HepG2 (cell line): ENCODE measurements at places on chromosomes 11 and 22. TPM values are rescaled to one million over a fixed set of nuclear protein-coding genes. Genes with fewer than 3 reads are reported as not detected.

DNA sequence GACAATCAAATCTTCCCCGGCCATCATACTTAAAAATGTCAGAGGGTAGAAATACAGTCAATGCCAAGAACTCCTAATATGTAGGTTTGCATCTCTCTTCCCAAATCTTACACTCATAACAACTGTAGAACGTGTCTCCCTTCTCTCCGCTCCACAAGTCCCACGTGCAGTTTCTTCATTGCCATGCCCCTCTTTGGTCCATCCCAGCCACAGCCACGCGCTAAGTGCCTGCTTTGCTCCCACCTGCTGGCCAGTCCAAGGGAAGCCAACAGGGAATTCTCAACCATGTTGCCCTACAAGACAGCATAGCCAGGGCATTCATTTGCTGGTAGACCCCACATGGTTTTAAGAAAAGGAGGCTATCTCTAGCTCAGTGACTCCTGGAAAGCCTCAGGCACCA, 420.6 kb upstream of the ISX start:
- no peak overlapping the region for H3K4me3 ChIP-seq
- H3K4me1 ChIP-seq = no peaks in the 10 kb centered on the region
- no peak overlapping the region for H3K27ac ChIP-seq

DNA sequence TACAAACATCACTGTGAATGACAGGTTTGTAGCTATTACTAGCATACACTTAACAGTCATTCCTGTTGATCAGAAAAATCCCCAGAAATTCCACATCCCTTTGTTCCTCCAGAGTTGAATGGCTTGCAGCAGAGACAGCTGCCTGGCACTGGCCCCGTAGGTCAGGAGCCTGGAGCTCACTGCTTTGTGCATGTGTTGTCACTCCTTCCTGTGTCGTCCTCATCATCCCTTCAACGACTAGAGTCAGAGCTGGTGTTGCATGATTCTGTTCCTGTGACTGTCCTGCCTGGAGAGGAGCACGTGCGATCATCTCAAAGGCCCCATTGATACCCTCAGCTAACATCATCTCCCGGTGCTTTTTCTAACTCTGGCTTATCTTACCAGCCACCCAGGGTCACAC, 58.3 kb downstream of the LDLRAD3 start:
- peaks cover 17% of the 10 kb centered on the region; the same call in 2 of the 3 replicates for H3K27me3 ChIP-seq
- no peaks in the 10 kb centered on the region for H3K36me3 ChIP-seq
- H3K4me3 ChIP-seq = no peak overlapping the region
- H3K4me1 ChIP-seq = no peaks in the 10 kb centered on the region

DNA sequence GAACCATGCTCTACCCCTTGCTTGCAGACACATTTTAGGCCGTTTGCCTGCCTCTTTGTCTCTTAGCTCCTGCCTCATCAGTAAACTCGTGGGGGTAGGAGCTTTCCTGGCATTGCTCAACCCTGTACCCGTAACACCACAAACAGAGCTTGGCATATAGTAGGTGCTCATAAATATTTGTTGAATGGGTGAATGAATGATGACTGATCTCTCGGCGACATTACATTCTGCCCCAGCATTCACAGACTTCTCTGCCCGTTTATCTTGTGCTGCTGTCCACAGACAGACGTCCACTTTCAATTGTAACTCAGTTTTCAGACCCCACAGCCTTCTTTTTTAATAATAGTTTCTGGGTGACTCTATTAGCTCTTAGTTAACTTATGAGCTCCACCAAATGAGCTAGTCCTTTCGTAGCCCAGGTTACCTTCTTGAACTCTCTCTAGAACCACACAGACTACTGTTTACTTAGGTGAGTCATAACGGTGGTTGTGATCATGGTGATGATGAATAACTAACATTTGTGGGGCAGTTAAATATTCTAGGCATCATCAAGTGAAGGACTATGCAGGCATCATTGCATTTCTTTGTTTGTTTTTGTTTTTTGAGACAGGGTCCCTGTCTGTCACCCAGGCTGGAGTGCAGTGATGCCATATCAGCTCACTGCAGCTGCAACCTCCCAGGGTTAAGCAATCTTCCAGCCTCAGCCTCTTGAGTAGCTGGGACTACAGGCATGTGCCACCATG, 188.4 kb downstream of the ADAMTS15 start:
- no peaks in the 10 kb centered on the region for H3K36me3 ChIP-seq
- peaks cover 14% of the 10 kb centered on the region; the same call in 1 of the 3 replicates for H3K27me3 ChIP-seq
- H3K27ac ChIP-seq = no peak overlapping the region
- DNase-seq = peak; percentile 60
- peaks cover 28% of the 10 kb centered on the region for H3K4me1 ChIP-seq

GRCh38 chr11:8683115-8683807, 669 bp downstream of the RPL27A start:
- peaks cover 79% of the 10 kb centered on the region for H3K4me1 ChIP-seq
- no peaks in the 10 kb centered on the region for H3K27me3 ChIP-seq
- peaks cover 10% of the 10 kb centered on the region; the same call in 1 of the 2 replicates for H3K36me3 ChIP-seq
- H3K27ac ChIP-seq = peak overlapping the region; percentile 97

The TEX12 gene
- not detected in 2 replicates for total RNA-seq

DNA sequence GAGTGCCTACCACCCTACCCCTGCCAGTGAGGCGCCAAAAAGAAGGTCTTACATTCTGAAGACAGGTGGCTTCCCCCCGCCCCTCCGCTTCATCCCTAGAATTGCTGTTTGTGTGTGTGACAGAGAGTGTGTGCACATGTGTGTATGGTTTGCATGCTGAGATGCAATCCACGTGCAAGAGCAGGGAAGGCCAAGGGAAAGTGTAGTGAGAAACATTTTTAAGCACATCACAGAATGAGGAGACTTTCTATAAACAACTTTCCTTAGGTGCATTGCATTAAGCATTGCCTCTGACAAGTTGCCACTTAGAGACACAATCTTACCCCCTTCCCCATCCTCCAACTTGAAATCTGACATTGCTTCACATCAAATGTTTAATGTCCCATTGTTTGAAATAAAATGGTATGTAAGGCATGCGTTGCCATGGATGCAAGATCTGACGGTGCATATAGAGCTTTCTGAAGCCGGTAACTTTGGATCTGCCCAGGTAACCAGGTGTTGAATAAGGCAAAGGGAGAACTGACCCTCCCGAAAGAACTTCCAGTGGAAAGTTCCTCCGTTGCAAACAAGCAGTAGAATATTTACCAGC, 21.4 kb downstream of the FJX1 start:
- H3K4me3 ChIP-seq = no peak overlapping the region
- no peaks in the 10 kb centered on the region for H3K4me1 ChIP-seq
- H3K27ac ChIP-seq = no peak overlapping the region
- peaks cover 29% of the 10 kb centered on the region; the same call in 2 of the 3 replicates for H3K27me3 ChIP-seq
- no peak for DNase-seq

- no peak for DNase-seq
- H3K27ac ChIP-seq = no peak overlapping the region
- peaks cover 12% of the 10 kb centered on the region for H3K4me1 ChIP-seq
- H3K36me3 ChIP-seq = no peaks in the 10 kb centered on the region
Measured at GRCh38 chr11:6655020-6655789, 404 bp downstream of the DCHS1 start.

The C22orf31 gene
- total RNA-seq = not detected in 2 replicates

DNA sequence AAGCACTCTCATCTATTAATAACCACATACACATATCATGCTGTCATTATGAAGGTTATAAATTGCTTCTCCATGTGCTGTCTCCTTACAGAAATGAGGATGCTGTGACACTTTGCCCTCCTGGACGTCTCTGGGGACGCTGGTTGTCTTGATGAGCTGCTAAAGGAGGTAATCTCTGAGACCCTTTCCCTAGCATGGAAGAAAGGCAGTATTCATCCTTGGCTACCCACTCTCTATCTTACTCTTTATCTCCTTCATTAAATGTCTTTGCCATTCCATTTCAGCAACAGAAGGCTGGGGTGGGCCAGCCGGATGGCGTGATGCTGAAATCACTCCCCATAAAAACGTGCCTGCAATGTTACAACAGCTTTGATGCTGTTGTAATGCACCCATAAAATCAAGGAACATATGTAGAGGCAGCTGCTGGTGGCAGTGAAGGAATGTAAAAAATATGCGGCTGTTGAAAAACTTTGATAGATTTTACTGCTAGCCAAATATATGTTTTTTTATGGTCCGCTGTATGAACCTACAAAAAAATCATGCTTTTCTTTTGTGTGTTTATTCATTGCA, 715.1 kb upstream of the API5 start:
- H3K27me3 ChIP-seq = no peaks in the 10 kb centered on the region
- no peak for DNase-seq
- H3K27ac ChIP-seq = no peak overlapping the region

DNA sequence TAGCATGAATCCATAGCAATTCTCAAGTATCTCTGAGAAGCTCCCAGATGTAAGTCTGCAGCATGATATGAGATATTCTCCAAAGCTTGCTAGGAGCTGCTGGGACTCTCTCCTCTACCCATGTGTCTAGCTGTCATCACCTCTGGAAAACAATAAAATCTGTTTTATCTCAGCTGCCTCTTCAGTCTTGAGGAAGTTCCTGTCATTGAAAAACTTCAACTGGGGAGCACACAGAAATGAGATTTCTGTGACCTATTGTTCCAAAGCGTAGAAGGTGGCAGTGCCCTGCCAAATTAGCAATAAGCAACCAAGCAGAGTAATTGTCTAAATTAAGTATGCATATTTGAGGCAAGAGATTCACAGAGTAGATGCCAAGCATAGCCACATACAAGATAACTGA, 1380.6 kb upstream of the RAG2 start:
- no peak overlapping the region for H3K27ac ChIP-seq
- no peaks in the 10 kb centered on the region for H3K36me3 ChIP-seq
- H3K4me3 ChIP-seq = no peak overlapping the region
- H3K4me1 ChIP-seq = no peaks in the 10 kb centered on the region

The KIF18A gene
- 14.4 and 22.8 TPM in 2 replicates for total RNA-seq

DNA sequence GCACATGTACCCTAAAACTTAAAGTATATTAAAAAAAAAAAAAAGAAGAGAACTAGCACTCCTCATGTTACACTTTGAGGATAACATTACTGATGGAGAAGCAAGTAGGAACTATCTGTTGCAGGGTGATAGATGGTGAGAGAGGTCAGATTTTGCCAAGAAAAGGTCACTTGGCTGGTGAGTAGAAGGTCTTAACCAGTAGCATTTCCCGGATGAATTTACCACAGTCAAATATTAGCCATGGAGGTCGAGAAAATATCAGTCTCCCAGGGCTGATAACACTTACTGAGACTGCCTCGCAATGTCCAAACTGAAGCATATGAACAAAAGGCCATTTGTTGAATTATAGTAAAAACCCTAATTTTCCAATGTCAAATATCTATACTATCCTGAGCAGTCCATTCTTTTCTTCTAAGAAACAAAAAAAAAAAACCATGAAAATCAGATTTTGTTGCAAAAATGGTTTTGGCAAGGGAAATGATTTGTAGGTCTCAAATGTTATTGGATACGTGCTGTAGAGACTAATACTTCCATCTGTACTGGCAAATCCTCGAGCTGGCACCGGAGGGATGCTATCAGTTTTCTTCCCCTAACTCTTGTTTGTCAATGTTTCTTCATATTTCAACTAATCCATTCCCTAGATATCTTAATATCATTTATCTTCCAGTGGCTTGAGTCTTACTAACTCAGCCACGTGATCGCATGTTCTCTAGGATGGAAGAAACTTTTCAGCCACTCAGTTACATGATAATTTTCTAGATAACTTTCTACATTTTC, 14.5 kb upstream of the BBOX1 start:
- no peaks in the 10 kb centered on the region for H3K36me3 ChIP-seq
- no peak overlapping the region for H3K4me3 ChIP-seq
- no peaks in the 10 kb centered on the region for H3K27me3 ChIP-seq
- no peak for DNase-seq
- peaks cover 18% of the 10 kb centered on the region for H3K4me1 ChIP-seq

- H3K27me3 ChIP-seq = no peaks in the 10 kb centered on the region
- DNase-seq = no peak
- no peaks in the 10 kb centered on the region for H3K36me3 ChIP-seq
- H3K27ac ChIP-seq = no peak overlapping the region
Measured at GRCh38 chr11:19923626-19924025, 211.0 kb downstream of the NAV2 start.

DNA sequence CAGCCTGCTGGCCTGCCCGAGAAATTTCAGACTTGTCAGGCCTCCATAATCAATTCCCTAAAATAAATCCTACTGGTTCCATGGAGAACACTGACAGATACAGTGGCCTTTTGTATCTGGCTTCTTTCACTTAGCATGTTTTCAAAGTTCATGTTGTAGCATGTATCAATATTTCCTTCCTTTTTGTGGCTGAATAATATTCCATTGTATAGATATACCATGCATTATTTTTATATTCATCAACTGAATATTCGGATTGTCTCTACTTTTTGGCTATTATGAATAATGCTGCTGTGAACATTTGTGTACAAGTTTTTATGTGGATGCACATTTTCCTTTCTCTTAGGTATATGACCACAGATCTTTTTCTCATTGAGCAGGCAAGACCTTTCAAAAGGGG, 10.4 kb downstream of the SPTY2D1 start:
- no peak overlapping the region for H3K4me3 ChIP-seq
- no peaks in the 10 kb centered on the region for H3K27me3 ChIP-seq
- no peak for DNase-seq
- H3K4me1 ChIP-seq = no peaks in the 10 kb centered on the region
- H3K27ac ChIP-seq = no peak overlapping the region
- no peaks in the 10 kb centered on the region for H3K36me3 ChIP-seq

- no peak overlapping the region for H3K27ac ChIP-seq
- H3K4me1 ChIP-seq = peaks cover 28% of the 10 kb centered on the region
- DNase-seq = peak; percentile 50
Measured at GRCh38 chr11:123590296-123590912, 64.0 kb downstream of the SCN3B start.

GRCh38 chr11:81098471-81098870, 1635.2 kb downstream of the FAM181B start:
- DNase-seq = no peak
- no peaks in the 10 kb centered on the region for H3K36me3 ChIP-seq
- H3K4me1 ChIP-seq = no peaks in the 10 kb centered on the region
- H3K27me3 ChIP-seq = no peaks in the 10 kb centered on the region
- no peak overlapping the region for H3K27ac ChIP-seq
- H3K4me3 ChIP-seq = no peak overlapping the region

GRCh38 chr11:44356351-44356750, 46.4 kb upstream of the ALX4 start:
- H3K4me1 ChIP-seq = no peaks in the 10 kb centered on the region
- H3K27me3 ChIP-seq = peaks cover 4% of the 10 kb centered on the region; the same call in 1 of the 2 replicates
- DNase-seq = no peak
- no peaks in the 10 kb centered on the region for H3K36me3 ChIP-seq
- H3K27ac ChIP-seq = no peak overlapping the region

The OMP gene
- total RNA-seq = not detected in 2 replicates

DNA sequence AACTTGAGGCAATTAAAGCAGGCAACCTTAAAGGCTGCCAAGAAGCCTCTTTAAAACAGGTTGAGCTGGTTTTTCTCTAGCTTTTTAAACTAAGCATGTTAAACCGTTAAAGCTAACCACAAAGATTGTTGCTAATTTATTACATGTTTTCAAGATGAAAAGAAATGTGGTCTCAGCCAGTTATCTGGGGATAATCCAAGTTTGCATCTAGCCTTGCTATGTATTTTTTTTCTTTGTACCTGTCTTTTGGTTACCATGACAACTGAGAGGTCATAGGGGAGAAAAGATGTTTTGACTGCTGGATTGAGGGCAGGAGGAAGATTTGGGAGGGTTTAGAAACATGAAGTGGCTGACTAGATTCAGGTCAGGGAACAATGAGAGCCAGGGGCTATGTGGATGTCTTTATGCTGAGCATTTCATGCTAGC, 19.2 kb upstream of the PGM2L1 start:
- H3K27ac ChIP-seq = no peak overlapping the region
- peaks cover 3% of the 10 kb centered on the region; the same call in 1 of the 3 replicates for H3K27me3 ChIP-seq
- H3K4me3 ChIP-seq = no peak overlapping the region
- no peaks in the 10 kb centered on the region for H3K36me3 ChIP-seq

The CSTF3 gene
- total RNA-seq = 43.6 and 53.0 TPM in 2 replicates

The LYVE1 gene
- 0.81 and 1.4 TPM in 2 replicates for total RNA-seq

The NLRP14 gene
- total RNA-seq = not detected in 2 replicates

The GVQW3 gene
- 2.9 and 5.6 TPM in 2 replicates for total RNA-seq
